ENCODE measurements at places on chromosomes 3 and 15.

DNA sequence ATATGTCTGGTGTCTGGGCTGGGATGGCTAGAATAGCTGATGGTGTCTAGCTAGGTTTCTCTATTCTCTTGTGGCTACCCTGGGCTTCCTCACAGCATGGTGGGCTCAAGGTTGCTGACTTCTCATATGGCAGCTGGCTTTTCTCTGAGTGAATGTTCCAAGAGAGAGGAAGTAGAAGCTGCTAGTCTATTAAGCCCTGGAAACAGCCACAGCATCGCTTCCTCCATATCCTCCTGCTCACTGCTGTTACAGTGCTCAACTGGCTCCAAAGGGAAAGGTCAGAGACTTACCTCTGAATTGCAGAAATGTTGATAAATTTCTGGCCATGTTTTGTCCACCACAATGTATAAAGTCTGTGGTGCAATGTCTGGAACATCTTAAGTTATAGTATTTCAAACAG is 299.9 kb upstream of the ADAMTS9 start:
- DNase-seq, result no peak

DNA sequence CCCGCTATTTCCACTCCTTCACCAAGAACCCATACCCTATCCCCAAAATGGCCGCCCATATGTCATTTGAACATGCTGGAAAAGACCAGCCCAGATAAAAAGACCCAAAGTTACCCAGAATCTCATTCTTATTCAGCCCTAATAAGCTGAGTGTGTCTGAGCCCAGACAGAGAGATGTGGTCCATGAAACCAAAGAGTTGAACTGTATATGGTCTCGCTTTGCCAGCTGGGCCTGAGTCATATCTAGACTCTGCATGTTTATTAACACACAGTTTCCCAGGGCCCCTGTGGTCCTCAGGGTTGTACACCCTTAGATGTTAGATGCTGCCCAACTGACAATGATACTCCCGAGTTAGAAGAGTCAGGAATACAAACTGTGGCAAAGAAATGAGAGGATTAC is 201.9 kb upstream of the STRIT1 start:
- no peak for DNase-seq

DNA sequence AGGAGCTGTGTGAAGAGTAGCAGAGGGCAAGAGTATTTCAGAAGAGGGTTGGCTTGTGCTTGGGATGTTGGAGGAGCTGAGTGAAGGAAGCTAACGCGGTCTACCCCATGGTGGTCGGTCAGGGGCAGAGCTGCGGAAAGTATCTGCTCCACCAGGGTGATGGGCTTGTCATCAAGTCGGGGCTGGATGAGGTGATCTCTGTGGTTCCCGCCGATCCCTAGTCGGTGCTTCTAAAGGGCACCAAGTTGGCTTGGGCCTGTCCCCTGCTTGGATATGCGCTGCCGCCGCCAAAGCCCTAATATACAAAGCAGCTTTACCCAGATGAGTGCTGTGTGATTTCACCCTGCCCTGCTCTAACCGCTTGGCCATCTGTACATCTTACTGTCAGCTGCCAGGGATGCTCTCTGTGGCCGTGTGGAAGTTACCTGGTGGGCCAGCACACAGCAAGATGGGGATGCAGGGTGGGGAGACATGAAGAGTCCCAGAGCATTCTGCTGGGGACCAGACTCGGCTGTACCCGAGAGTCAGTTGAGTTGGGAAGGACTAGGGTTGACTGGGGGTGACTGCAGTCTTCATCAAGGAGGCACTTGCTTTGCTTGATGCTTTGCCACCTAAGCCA is 226.1 kb upstream of the BHLHE40 start:
- no peak for DNase-seq

DNA sequence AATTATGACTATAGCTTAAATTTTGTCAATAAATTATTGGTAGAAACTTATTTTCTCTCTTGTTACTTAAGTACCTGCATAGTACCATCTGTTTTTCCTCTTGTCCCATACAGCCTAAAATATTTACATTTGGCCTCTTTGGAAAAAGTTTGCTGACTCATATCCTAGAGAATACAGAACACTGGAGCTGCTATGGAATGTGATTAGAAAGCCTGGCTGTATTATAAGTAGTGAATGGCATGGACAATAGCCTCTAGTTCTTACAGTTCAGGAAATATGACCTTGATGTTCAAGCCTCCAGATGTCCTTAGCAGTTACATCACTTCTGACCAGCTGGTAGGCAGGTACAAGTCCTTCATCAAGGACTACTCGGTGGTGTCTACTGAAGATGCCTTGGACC is 28.3 kb downstream of the ST8SIA2 start:
- no peak for DNase-seq

GRCh38 chr3:104349836-104350235 is 1016.9 kb upstream of the ALCAM start:
- no peak for DNase-seq

DNA sequence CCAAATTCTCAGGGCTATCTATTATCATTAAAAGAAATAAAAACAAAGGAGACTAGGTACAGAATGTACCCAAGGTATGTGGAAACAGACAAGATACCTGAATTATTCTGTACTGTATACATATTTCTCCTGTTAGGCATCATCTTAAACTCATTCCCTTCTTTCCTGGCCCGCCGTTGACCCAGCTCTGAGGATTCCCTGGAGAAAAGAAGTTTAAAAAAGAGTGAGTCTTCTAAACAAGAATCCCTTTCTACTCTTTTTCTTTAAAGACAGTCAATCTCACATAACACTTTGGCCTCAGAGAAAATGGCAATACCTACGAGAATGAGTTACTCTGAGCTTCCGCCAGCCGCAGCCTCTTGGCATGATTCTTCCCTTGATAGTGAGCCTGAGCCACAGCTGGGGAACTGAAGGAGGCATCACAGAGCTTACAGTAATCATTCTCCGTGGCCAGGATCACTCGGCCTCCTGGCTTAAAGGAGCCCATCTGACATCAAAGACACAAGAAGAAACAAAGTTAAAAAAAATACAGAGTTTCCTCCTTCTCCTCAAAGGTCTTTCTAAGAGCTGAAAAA is 44.2 kb downstream of the ZMAT3 start:
- DNase-seq, result no peak

GRCh38 chr3:16319307-16319706 is 54.3 kb downstream of the OXNAD1 start:
- no peak for DNase-seq

- DNase-seq, result no peak
These were observed 202.3 kb upstream of the LPP start for GRCh38 chr3:187951452-187952190.

- no peak for DNase-seq
These were observed 24.9 kb upstream of the C3orf80 start for GRCh38 chr3:160200353-160200752.

- DNase-seq, result no peak
These were observed 360.7 kb upstream of the ICE2 start for GRCh38 chr15:60839510-60840211.

DNA sequence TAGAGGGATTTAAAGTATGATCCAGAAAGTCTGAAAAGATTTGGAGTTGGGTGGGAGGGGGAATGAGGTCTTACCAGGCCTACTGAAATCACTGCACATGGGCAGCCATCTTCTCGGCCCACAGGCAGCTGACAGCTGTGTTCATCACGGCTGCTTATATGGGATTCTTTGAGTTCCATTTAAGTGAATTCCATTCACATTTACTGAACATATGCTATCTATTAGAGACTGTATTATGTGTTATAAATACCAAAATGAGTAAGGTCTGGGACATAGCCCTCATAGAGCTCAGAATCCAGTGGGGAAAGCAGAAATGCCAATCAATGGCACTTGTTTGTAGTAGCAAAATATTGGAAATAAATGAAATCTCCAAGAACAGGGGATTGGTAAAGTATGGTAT is 91.1 kb downstream of the TRIM42 start:
- no peak for DNase-seq

GRCh38 chr15:85716261-85716660 is 78.5 kb downstream of the KLHL25 start:
- no peak for DNase-seq

DNA sequence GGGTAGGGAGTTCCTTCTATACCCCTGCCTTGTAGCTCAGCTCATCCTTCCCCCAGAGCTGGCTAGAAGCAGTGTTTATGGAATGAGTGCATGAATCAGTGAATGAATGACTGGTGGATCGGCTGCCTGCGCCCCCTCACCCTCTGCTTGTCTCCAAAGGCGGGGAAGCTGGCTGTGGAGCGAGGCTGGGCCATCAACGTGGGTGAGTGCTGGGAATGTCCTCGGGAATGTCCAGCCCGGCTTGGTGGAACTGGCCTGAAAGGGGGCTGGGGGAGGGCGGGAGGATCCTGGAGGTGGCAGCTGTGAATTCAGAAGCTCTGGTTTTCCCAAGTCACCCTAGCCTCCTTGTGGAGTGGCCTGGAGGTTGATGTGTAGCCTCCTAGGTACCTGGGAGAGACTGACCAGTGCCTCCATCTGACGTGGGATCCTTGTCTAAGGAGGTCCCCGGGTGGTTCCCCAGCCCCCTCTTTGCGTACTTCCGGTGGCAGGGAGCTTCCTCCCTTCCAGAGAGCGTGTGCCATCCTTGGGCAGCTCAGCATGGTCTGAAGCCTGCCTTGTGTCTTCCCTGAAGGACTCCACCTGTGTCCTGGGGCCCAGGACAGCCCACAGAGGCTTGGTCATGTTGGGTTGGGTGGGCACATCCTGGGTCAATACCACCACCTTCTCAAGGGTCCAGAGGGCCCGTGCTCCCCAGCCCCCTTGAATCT is 18.4 kb downstream of the HDAC11 start:
- no peak for DNase-seq
